ENCODE measurements at places on chromosomes 4 and X. TPM values are rescaled to one million over a fixed set of nuclear protein-coding genes. Genes with fewer than 3 reads are reported as not detected.

MAD2L1 gene
- total RNA-seq = 44.1 TPM

PNMA3 gene
- 0.20 TPM for total RNA-seq

SLC25A43 gene
- total RNA-seq = 31.8 TPM

MAOB gene
- 0.25 TPM for total RNA-seq

GAGE1 gene
- not detected for total RNA-seq

FGF2 gene
- total RNA-seq = 61.3 TPM

MAGEB10 gene
- not detected for total RNA-seq

PABPC4L gene
- total RNA-seq = 0.05 TPM

MSX1 gene
- 9.2 TPM for total RNA-seq

IL1RAPL1 gene
- total RNA-seq = not detected

TREX2 gene
- total RNA-seq = 1.6 TPM

Measured in A549 treated with dexamethasone at 1 μM for 4 hours (cell line).